ENCODE measurements at places on chromosomes 13 and 19. TPM values are rescaled to one million over a fixed set of nuclear protein-coding genes. Genes with fewer than 3 reads are reported as not detected.

- DNase-seq: no peak
- peaks cover 17% of the 10 kb centered on the region for H3K4me1 ChIP-seq
- no peak overlapping the region for H3K27ac ChIP-seq
- no peaks in the 10 kb centered on the region for H3K36me3 ChIP-seq
- H3K4me3 ChIP-seq: peak overlapping the region; percentile 50
- H3K27me3 ChIP-seq: no peaks in the 10 kb centered on the region
Measured at GRCh38 chr19:55206664-55207500, 2.4 kb downstream of the PTPRH start.

Gene IL17D
- not detected for total RNA-seq

Gene PSG2
- total RNA-seq: not detected

Gene SYT5
- total RNA-seq: not detected

DNA sequence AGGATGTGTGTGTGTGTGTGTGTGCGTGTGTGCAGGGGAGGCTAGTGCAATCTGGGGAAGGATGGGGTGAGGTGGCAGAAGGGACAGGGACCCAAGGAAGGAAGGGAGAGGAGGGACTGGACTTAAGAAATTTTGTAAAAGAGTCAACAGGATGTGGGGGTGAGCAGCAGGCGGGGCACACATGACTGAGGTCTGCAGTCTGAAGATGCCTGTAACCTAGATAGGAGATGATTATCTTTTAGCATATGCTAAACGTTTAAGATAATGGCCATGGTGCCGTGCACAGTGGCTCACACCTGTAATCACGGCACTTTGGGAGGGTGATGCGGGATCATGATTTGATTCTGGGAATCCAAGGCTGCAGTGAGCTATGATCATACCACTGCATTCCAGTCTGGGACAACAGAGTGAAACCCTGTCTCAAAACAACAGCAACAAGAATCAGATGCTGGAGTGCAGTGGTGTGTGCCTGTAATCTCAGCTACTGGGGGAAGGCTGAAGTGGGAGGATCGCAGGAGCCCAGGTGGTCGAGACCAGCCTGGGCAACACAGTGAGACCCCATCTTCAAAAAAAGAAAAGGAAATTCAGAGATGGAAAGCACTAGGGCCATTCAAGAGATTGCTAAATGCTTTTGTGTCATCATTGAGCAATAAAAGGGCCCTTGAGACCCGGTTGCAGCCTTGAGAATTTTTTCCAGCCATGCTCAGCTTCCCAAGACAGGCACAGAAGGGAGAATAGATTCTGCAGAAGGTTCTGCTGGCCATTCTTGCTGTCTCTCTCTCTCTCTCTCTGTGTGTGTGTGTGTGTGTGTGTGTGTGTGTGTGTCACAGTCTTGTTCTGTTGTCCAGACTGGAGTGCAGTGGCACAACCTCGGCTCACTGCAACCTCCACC lies 3.8 kb upstream of the ZNF414 start:
- no peak for DNase-seq
- H3K36me3 ChIP-seq: peaks cover 6% of the 10 kb centered on the region
- H3K27me3 ChIP-seq: no peaks in the 10 kb centered on the region
- no peak overlapping the region for H3K4me3 ChIP-seq

- H3K36me3 ChIP-seq: no peaks in the 10 kb centered on the region
- peaks cover 23% of the 10 kb centered on the region for H3K4me1 ChIP-seq
- peak overlapping the region; percentile 79 for H3K27ac ChIP-seq
- no peaks in the 10 kb centered on the region for H3K27me3 ChIP-seq
Measured at GRCh38 chr19:18044825-18045304, 36.9 kb downstream of the ARRDC2 start.

Gene TEAD2
- 3.8 TPM for total RNA-seq

Gene SPACA4
- total RNA-seq: 1.7 TPM

All from esophagus squamous epithelium (tissue), 5 donors.